ENCODE measurements at places on chromosomes 13 and 19.
A peak's percentile ranks its signal among the peaks of the same experiment; 100 is the strongest.

- no peak for DNase-seq
Measured at GRCh38 chr19:2691951-2692350, 10.5 kb downstream of the GNG7 start.

DNA sequence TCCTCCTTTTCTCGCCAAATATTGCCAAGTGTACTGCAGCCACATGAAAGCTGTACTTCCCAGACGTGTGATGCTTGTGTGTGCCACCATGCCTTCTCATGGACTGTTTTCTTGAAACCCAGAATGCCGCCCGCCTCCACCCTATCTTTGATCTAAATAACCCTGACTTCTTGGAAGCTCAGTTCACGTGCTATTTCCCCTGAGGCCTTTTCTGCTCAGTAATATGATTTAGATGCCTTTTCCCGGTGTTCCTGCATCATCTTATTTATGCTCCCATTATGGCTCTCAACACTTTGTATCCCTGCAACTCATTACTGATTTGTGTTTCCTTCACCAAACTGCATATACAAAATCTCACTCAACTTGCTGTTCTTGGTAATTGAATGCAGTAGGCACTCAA, 116.1 kb downstream of the USP12 start:
- no peak for DNase-seq

DNA sequence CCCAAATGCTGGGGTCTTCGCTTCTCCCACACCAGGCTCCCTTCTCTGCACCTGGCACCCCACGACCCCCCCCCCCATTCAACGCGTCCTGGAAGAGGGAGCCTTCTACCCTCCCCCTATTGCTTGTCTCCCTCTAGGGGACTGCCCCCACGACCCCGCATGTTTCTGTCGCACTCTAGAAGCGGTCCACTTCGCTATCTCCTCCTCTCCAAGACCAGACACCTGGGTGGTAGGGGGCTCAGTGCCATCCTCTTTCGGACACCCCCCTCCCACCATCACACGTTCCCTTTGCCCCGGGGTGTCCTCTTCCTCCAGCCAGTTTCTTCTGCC, 1.5 kb downstream of the TGFB1 start:
- DNase-seq = no peak

- no peak for DNase-seq
Measured at GRCh38 chr13:32107474-32107873, 75.9 kb downstream of the FRY start.

- no peak for DNase-seq
Measured at GRCh38 chr13:75371203-75371602, 110.8 kb downstream of the TBC1D4 start.

DNA sequence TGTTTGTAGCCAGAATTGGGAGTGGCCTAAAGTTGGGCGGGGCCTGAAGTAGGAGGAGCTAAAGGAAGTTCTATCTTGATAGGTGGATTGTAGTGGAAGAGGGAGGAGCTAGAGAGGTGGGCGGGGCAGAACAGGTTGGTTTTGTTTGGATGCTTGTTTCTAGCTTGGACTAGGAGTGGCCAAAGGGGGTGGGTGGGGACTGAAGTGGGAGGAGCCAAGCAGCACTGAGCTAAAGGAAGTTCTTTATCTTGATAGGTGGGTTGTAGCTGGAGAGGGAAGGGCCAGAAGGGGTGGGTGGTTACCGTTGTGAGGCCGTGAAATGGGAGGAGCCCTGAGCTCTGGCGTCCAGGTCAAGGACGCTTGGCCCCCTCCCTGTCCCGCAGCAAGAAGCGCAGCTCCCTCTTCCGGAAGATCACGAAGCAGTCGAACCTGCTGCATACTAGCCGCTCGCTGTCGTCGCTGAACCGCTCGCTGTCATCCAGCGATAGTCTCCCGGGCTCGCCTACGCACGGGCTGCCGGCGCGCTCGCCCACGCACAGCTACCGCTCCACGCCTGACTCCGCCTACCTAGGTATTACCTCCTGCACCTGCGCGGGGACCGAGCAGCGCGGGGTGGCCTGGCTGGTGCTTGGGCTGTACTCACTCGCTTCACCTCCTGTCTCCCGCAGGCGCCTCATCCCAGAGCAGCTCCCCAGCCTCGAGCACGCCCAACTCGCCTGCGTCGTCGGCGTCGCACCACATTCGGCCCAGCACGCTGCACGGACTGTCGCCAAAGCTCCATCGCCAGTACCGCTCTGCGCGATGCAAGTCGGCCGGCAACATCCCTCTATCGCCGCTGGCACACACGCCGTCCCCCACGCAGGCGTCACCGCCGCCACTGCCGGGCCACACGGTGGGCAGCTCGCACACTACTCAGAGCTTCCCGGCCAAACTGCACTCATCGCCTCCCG, 8.0 kb downstream of the DNASE2 start:
- DNase-seq = peak; percentile 39

GRCh38 chr19:7331446-7331845, 17.3 kb upstream of the ARHGEF18 start:
- DNase-seq = no peak

DNA sequence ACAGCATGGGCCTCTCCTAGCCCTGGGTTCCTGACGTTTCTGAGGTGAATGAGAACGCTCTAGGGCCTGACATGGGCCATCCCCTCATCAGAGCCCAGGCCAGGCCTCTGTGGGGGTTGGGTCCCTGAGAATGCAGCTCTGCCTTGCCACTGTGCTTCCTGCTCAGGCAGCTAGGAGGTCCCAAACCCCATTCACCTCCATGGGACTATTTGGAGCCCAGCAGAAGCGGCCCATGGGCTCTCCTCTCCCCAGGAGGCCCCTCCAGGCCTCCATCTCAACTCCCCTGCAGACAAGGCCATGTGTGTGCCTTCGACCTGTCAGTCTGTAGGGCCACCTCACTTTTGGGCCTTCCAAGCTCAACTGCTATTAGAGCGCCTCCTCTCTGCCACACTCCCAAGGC, 36.9 kb downstream of the ELL start:
- no peak for DNase-seq

DNA sequence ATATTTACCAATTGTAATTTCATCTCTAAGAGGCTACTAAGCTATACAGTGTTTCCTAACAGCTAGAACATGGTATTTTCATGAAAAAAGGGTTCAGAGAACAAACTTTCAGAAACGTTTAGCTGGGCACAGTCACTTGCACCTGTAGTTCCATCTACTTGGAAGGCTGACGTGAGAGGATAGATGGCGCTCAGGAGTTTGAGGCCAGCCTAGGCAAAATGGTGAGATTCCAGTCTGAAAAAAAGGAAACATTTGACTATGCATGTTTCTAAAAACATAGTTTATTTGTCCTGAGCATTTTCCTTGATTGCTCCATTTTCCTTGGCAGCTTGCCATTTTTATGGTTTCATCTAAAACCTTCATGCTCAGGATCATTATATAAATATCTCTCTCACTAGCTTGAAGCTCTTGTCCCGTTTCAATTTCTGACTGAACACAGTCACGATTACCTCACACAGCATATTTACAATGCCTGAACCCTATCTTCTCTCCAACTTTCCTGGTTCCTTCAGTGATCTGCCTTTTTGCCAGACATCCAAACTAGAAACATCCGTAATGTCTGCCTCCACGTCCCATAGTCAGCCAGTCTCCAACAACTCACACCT, 200.8 kb downstream of the RGCC start:
- no peak for DNase-seq

- DNase-seq = no peak
Measured at GRCh38 chr19:56765137-56765536, 75.4 kb downstream of the PEG3 start.

GRCh38 chr13:91459485-91459884, 61.1 kb downstream of the GPC5 start:
- DNase-seq = no peak

GRCh38 chr13:59601993-59602392, 561.7 kb downstream of the DIAPH3 start:
- no peak for DNase-seq

- DNase-seq = no peak
Measured at GRCh38 chr13:84567848-84568247, 685.6 kb upstream of the SLITRK1 start.

DNA sequence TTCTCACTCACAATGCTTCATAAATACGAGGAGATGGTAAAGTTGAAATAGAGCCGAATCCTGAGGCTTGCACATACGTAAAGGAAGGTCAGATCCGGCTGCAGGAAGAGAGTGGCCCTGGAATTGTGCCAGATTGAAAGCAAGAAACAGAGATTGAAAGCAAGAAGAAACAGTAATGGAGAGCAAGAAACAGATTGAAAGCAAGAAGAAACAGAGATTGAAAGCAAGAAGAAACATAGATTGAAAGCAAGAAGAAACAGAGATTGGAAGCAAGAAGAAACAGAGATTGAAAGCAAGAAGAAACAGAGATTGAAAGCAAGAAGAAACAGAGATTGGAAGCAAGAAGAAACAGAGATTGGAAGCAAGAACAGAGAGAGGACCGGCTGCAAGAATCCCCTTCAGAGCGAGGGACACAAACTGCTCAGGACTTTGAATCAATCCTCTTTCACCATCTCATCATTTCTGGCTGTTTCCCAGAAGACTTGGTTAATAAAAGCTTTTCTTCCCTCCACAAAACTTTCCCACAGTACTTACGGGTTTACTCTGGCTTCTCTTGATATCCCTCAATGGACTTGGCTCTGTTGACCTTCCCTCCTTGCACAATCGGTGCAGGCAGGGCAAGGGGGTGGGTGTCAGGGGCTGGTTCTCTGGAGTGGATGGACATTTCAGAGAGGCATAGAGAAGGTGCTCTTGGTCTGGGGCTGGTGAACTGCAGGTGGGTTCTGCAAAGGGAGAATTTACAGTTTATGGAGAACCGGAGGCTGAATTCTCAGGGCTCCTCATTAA, 25.5 kb downstream of the OR7A5 start:
- no peak for DNase-seq

GRCh38 chr19:55116859-55117662, at the start of gene PPP1R12C:
PPP1R12C (minus strand) TSS chr19:55117637; CDS start chr19:55117543, 94 bp downstream.
- DNase-seq = no peak

- DNase-seq = no peak
Measured at GRCh38 chr19:45852983-45853382, 10.0 kb downstream of the SYMPK start.

DNA sequence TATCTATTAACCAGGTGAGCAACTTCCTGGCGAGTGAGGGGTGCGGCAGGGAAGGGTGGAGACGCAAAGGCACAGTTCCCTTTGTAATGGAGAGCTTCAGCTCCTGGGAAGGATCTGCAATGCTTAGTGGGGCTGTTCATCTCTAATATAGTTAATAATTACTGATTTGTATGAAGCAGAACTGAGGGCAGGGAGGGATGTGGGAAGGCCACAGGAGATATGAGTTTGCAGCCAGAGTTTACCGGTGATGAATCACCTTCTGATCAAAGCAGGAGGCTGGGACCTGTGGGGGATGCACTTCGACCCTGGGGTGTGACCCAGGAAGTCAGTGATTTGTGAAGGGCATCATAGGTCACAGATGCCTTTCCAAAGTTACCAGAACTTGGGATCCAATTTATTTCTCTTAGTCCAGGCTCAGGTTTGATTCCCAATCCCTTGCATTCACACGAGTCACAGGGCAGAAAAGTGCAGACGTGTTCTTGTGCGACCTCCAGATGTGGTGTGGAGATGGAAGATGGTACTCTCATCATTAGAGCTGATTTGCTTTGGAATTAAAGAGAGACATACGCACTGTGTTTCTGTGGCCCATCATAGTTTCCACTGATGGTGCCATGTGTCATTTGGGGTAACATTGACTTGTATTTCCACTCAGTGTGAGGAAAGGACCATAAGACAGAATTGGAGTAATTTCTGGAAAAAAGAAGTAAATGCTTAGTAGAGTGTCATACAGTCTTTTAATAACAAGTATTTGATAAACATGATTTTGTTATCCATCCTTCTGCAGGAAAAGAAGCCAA, 55.0 kb downstream of the LRCH1 start:
- no peak for DNase-seq

GRCh38 chr13:30581582-30581981, 36.1 kb upstream of the USPL1 start:
- DNase-seq = no peak

DNA sequence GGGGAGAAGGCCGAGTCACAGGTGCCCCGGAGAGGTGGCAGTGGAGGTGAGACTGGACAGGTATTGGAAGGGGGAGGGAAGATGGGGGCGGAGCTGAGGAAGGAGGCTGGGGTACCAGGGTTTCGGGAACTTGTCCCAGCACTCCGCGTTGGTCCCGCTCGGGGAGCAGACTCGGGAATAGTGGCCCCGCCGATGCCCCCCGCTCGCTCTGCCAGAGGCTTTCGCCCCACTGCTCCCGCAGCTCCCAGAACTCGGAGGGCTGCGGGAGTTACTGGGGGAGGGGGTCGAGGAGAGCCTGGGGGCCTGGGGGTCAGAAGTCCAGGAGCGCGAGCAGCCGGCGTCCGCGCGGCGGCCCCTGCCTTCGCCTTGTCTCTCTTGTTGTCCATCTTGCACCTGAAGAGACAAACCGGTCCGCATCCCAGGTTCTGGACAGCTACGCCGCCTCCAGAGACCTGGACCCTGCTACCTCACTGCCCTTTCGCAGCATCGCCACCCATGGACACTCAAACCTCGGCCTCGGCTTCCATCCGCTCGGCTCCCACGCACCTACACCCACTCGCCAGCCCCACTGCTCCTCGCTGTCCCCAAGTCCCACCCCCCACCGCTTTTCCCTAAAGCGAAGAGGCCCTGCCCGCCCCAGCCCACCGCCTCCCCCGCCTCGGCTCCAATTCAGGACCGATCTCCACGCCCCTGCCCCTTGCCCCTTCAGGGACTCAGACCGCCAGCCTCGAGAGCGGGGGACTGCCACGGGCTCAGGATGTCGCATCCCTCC, 700 bp downstream of the PRR36 start:
- DNase-seq = no peak

DNA sequence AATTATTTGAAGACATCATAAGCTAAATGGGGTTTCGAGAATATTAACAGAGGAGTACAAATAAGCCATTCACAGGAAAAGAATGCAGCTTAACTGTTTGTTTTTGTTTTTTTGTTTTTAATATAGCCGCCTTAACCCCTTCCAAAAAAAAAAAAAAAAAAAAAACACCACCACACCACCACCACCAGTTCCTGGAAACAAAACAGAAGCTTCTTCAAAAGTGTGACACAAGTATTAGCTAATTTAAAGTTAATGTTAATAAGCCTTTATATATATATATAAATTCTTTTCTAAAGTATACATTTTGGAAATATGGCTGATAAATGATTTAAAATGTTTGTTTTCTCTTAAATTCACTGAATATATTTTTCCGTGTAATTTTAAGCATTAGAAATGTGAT, 1.4 kb downstream of the RAP2A start:
- DNase-seq = no peak

GRCh38 chr13:64180756-64181155, 2765.1 kb upstream of the PCDH20 start:
- DNase-seq = no peak

DNA sequence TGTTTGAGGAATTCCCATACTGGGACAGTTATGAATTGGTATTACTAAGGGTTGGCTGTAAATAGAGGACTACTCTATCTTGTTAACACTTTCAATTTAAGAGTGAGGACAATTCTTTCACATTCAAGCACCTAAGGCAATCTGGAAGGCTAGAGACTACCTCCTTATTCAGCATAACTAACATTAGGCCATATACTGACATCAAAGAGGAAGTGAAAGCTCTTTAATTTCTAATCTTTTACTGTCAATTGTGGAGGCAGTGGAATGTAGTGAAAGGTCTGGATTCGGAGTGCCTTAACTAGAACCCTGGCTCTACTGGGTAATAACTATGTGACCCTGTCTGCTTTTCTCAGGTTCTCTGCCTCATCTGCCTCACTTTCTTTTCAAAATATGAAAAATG, 134.0 kb downstream of the UFM1 start:
- no peak for DNase-seq

GRCh38 chr19:57664269-57665127, 4.2 kb upstream of the ZSCAN4 start:
- DNase-seq = no peak

GRCh38 chr13:35157143-35157755, 215.2 kb downstream of the NBEA start:
- DNase-seq = no peak

All from activated T-helper 9 cell treated with anti-CD3 and anti-CD28 coated beads, Interleukin-2, amount 50 U/mL, for 16 hours (primary cell).